AG08395 (cell line): ENCODE measurements at places on chromosomes 4 and X.
A peak's percentile ranks its signal among the peaks of the same experiment; 100 is the strongest.

DNA sequence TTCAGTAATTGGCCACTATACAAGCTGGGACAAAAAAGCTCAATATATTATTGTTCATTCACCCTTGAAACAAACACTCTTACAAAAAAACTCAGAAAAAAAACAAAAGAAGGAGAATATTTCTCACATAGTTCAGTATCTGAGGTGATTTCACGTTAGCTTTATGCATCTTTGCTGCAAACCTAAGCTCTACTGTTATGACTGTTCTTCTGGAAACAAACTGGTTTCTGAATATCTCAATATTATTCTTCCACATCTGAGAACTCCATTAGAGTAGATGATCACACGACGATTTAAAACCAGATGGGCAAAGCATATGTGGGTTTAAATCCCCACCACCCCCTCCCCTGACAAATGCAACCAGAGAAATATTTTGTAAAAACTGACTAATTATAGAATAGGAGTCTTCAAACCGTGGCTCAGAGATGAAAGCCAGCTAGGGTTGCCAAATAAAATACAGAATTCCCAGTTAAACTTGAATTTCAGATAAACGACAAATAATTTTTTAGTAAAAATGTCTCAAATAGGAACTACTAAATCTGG, 182.0 kb upstream of the FAM241A start:
- DNase-seq, result no peak

DNA sequence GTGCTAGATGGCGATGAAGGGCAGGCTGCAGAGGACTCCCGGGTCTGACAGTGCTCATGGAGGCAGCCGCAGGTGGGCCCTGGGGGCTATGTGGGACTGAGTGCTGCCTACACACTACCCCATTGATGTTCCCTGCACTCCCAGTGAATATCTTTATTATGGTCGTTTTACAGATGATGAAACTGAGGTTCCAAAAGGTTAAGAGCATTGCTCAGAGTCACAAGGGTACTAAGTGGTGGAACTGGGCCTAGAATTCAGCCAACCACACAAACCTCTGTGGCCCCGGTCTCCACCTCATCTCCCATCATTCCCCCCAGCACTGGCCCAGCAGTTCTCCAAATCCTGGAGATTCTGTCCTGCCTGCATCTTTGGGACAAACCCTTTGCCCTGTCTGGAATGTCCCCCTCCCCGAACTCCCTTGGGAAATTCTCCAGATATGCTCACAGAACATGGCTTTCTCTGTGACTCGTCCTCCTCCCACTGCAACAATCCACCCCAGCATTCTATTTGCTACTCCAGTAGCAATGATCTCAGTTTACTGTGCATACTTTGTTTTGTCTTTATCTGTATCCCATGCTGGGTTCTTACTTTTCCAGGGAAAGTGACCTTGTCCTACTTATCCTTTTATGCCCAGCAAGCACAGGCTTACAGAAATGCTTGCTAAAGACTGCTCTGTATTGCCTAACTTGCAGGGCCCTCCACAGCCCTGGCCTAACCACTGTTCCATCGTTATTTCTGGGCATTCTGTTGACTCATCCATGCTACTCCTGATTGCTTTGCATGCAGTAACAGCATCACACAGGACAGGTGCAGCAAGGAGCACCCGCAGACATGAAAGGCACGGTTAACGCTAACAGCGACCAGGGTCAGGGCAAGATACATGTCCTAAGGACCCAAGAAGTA, 14.0 kb downstream of the PNMA6F start:
- no peak for DNase-seq

GRCh38 chrX:136759968-136760367, 20.8 kb downstream of the ARHGEF6 start:
- no peak for DNase-seq

- DNase-seq, result no peak
These were observed 21.1 kb downstream of the RBM10 start for GRCh38 chrX:47166126-47166525.

DNA sequence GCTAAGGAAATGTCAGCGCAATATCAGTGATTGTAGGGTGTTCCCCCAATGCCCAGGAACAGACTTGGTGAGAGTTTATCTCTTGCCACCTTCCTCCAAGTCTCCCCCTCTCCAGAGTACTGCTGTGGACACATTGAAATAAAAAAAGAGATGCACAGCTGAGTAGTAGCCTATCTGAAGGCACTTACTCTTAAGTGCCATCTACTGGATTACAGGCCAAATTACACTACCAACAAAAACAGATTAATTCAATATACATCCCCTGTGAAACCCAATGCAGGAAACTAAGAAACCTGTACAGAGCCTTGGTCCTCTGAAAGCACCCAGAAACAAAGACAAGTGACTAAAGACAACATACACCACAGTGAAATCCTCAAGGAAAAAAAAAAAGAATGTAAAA, 460.3 kb downstream of the ZIC3 start:
- peak; percentile 10 for DNase-seq

DNA sequence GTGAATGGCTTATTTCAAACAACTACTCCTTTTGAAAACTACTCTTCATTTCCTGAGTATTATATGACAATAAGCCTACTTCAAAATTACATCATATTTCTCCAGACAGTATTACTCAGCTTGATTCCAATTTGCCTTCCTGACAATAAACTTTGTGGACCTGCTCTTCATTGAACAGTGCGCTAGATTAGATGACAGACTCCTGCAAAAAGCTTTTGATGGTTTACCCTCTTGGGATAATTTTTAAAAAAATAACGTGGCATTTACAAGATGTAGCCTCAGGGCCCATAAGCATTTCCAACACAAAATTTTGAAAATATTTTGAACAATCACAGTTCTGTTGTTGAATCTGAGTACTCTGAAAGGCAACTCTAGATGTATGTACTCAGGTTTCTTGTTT, 25.9 kb downstream of the MGAT4D start:
- no peak for DNase-seq
